ENCODE measurements at places on chromosomes 1 and 21.

DNA sequence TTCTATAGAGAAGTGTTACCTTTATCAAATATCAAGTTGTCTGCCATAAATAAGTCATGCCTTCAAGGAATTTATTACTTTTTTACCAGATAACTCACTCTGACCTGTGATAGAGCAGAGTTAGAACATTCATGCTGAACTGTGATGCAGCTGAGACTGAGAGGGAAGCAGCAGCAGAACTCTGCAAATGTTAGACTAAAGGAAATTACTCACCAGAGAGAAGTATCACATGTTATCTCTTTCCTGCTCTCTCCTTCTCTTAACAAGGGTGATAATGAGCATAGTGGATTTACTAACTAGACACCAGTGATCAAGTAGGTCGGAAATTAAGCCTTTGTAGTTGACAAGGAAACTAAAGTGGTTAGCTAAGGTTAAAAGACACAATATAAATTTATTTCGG lies 181.6 kb downstream of the RASAL2 start:
- no peak for DNase-seq

DNA sequence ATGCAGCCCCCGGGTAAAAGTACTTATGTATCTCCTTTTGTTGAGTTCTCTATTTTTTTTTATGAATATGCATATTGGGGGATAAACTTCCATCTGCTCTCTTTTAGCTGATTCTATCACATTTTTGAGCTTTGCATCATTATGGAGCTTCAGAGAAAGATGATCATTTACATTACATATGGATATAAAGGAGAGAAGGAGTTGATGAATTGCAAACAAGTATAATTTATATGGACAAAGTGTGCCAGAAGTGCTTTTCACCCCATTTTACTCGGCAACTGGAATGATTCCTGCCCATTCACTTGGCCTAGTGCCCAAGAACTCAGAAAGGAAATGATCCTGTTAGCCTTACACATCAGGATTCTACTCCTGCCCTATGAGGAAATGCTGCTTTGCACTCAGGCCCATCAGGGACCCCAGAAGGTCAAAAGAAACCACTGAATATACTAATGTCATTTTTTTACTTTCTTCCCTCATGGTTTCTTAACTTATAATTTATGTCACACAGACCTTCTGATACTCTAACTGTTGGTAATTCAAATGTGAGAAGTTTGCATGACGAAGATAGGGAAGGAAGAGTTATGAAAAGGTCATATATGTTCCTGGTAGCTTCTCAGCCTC lies 65.6 kb downstream of the SAMSN1 start:
- no peak for DNase-seq

GRCh38 chr1:41359211-41360073 lies 1.8 kb upstream of the FOXO6 start:
- DNase-seq = no peak

GRCh38 chr1:57423135-57423655 lies 665 bp downstream of the DAB1 start:
- no peak for DNase-seq

- DNase-seq = no peak
Measured at GRCh38 chr1:200889571-200889970, 5.1 kb upstream of the INAVA start.
